ENCODE measurements at places on chromosomes 6 and 20. TPM values are rescaled to one million over a fixed set of nuclear protein-coding genes. Genes with fewer than 3 reads are reported as not detected.

Gene HTR1E
- not detected for total RNA-seq

DNA sequence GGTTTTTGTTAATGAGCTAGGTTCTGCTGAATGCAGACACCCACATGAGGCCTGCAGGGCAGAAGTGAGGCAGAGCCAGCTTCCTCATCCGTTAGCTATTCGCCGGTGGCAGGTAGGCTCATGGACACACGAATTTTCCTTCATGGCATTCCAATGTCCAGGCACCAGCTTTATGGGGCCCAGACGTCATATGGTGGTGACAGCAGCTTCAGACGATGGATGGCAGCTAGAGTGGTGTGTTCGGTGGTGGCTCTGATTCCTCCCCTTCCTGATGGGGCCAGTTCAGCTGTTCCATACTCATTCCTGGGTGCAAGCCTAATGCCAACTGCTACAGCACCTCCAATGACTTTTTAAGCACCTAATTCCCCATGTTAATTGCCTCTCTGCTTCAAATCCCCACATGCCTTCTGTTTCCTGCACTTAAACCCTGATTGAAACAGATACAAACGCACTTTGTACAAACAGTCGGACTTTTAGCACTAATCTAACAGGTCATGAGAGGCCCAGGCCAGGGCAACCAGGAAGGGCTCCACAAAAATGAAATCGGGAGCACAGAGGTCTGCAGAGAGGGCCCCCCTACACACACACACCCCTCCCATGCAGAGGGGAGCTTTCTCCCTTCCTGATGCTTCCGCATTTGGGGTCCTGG lies 35.7 kb upstream of the MLN start:
- DNase-seq: no peak

- no peak for DNase-seq
Observed at GRCh38 chr6:42333612-42334011, 116.0 kb upstream of the MRPS10 start.

- DNase-seq: no peak
Observed at GRCh38 chr6:6674872-6675271, 86.4 kb downstream of the LY86 start.

Gene TREM1
- total RNA-seq: 20.2 TPM

DNA sequence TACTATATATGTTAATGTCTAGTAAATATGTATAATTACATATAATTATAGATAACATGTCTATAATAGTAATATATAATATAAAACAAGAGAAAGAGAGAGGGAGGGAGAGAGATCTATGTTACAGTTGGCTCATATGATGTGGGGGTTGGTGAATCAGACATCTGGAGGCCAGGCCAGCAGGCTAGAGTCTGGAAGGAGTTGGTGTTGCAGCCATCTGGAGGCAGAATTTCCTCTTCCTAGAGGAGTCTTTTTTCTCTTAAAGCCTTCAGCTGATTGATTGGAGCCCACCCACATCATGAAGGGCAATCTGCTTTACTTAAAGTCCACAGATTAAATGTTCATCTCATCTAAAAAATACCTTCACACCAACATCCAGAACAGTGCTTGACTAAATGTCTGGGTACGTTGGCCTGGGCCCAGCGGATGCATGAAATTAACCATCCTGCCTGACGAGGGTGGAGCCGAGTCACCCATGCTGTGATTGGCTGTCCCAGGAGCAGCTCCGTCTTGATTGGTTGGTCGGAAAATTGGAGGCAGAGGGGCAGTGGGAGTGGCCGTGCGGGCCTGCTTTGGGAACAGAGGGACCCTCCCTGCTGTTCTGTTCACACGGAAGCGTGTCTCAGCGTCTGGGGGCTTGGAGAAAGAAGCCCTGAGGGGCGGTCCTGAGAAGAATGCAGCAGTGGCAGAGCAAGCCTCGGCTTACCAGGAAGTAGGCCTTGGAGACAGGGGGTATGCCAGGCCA lies 392.4 kb downstream of the QKI start:
- no peak for DNase-seq

Gene GSTA2
- total RNA-seq: not detected

GRCh38 chr6:106253172-106253571 lies 72.4 kb downstream of the ATG5 start:
- DNase-seq: no peak

DNA sequence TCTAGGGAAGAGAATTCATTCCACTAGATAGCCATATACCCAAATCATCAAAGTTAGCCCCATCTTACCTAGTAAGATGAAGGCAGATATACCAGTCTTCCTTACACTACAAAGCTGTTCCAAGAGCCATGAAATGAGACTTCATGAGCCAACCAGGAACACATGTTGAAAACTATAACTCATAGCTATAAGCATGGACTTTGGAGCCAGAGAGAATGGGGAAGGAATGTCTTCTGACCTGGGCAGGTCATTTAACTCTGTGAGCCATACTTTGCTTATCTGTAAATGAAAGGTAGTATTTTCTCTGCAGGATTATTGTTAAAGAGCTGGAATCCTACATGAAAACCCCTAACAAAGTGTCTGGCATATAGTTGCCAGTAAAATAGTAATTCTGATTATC lies 27.3 kb downstream of the ADGRF5 start:
- no peak for DNase-seq

GRCh38 chr6:43768506-43768860 lies 1.5 kb upstream of the VEGFA start:
- no peak for DNase-seq

- DNase-seq: no peak
Observed at GRCh38 chr20:53959911-53960578, 110.3 kb downstream of the BCAS1 start.

DNA sequence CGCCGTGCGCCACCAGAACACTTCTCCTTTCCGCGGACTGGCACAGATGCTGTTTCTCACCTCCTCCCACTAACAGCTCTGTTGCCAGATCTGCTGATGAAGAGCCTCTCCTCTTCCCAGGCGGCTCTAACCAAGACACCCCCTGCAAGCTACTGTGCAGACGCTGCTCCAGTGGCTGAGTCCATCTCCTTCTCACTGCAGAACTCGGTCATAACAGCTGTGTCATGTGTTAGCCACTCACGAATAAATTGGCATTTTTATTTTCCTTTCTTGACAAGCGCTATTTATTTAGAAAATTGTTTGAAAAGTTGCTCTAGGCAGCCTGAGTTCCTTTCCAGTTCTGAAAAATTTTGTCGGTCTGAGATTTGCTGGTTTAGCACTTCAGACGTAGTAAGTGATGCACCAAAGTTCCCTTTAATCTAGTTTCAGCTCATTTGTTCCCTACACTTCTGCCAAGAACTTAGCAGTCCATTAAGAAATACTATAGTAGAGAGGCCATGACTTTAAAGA lies 12.8 kb upstream of the PLEKHG1 start:
- no peak for DNase-seq

DNA sequence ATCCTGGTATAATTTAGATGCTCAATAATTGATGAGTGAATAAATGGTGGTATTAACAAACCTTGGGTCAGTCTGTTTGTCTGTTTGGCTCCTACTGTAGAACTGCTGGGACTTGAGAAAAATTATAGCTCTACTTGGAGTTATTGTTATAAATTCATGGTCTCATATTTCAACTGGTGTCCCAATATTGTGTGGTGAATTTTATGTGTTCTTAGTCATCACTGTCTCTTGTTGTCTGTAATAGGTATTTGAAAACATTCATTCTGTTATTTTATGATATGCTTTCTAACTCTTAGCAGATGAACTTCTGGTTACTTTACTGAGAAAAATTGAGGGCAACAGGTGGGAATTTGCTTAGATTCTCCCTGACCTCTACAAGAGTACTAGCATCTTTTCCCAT lies 221.4 kb downstream of the CDKAL1 start:
- DNase-seq: no peak

- DNase-seq: no peak
Observed at GRCh38 chr20:60976913-60977312, 275.1 kb upstream of the CDH4 start.

GRCh38 chr6:144581812-144582537 lies 296.8 kb downstream of the UTRN start:
- no peak for DNase-seq

Gene SYCP2L
- total RNA-seq: 1.3 TPM

DNA sequence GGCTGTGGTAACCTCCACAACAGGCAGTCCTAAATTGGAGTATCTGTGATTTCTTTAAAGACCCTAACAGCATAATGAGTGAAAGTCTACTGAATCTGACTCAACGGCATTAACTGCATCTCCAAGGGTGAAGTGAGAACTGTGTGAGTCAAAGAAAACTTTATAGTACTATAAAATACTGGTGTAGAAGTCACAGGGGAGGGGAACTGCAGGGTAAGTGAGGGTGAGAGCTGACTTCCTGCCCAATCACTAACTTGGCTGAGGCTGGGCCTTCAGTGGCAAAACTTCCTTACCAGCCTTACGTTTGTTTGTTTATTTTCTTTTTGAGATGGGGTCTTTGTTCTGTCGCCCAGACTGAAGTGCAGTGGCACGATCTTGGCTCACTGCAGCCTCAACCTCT lies 109.8 kb downstream of the PTPRK start:
- DNase-seq: no peak

GRCh38 chr6:11179419-11180202 lies 52.9 kb downstream of the NEDD9 start:
- DNase-seq: no peak

- no peak for DNase-seq
Observed at GRCh38 chr6:44002067-44002592, 125.1 kb downstream of the MRPL14 start.

Gene TCP11
- total RNA-seq: not detected

- no peak for DNase-seq
Observed at GRCh38 chr20:57383447-57384347, 7.5 kb upstream of the RBM38 start.

DNA sequence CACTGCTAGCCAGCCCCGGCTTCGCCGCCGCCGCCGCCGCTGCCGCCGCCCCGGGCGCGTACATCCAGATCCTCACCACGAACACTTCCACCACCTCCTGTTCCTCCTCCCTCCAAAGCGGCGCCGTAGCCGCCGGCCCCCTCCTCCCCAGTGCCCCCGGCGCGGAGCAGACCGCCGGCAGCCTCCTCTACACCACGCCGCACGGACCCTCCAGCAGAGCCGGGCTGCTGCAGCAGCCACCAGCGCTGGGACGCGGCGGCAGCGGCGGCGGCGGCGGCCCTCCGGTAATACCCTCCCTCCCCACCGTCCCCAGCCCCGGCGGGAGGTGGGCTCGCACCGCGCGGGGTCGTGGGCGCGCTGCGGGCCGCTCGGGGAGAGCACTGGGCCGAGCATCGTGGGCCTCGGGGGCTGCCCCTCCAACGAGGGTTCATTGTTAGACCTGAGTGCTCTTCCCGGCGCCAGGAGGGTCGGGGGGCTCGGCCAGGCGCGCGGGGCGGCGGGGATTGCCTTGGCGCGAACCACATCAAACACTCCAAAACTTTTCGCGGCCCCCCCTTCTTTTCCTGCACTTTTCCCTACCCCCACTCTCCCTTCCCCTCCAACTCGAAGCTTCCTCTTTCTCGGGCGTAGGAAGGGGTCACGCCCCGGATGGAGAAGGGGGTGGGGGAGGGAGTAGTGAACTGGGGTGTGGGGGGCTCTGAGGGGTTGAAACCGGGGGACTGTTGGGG lies 827 bp downstream of the E2F3 start:
- DNase-seq: no peak

DNA sequence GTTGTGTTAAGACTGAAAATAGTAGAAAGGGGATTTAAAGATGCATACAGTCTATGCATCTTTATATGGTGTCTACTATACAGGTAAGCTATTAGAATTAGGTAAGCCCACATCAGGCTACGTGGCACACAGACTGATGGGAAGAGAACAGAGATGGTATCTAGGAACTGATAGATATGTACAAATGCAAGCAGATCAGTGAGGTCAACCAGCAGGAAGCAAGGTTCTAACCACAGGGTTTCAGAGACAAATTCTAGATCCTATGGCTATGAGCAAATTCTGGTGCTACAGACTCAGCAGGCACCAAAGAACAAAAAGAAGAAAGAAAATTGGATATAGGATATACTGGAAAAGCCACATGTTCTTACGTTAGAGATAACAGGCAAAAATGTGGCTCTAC lies 110.6 kb downstream of the TRDN start:
- no peak for DNase-seq

DNA sequence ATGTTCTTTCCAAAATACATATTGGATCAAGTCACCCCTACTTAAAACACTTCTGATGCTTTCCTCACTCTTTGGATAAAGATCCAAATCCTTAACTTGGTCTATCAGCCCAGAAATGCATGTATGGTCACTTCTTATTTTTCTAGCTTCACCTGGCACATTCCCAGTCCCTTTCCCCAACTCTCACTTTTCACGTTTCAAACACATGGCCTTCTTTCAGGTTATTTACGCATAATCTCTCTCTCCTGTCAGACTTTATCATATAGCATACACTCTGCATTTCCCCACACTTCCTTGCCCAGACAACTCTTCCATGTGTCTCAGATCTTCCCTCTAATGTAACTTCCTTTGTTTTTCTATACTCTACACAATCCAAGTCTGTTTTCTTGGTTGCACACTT lies 12.8 kb downstream of the PHIP start:
- no peak for DNase-seq

- no peak for DNase-seq
Observed at GRCh38 chr20:20237093-20237959, 130.6 kb upstream of the INSM1 start.

DNA sequence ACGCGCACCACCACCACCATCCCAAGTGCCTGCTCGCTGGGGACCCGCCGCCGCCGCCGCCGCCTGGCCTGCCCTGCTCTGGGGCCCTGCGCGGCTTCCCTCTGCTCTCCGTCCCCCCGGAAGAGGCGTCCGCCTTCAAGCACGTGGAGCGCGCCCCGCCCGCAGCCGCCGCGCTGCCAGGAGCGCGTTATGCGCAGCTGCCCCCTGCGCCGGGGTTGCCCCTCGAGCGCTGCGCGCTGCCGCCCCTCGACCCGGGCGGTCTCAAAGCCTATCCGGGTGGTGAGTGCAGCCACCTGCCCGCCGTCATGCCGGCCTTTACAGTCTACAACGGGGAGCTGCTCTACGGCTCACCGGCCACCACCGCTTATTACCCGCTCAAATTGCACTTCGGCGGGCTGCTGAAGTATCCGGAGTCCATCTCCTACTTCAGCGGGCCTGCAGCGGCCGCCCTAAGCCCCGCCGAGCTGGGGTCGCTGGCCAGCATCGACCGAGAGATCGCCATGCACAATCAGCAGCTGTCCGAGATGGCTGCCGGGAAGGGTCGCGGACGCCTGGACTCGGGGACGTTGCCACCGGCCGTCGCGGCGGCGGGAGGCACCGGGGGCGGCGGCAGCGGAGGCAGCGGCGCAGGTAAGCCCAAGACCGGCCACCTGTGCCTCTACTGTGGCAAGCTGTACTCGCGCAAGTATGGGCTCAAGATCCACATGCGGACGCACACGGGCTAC lies 7.2 kb downstream of the PRDM13 start:
- DNase-seq: no peak

DNA sequence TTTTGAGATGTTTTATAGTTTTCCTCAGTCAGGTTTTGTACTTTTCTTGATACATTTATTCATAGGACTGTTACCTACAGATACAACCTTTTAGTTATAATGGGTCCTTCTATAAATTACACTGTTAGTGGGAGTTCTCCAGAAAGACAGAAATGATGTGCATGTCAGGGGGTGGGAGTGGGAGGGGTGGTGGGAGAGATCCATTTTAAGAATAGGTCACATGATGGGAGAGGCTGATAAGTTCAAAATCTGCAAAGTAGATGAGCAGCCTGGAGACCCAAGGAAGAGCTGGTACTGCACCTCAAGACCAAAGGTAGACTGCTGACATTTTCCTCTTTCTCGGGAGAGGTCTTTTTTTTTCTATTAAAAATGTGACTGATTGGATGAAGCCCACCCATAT lies 408.0 kb upstream of the GJE1 start:
- no peak for DNase-seq
